H4 (cell line): ENCODE measurements at places on chromosomes 3 and 15. TPM values are rescaled to one million over a fixed set of nuclear protein-coding genes. Genes with fewer than 3 reads are reported as not detected.

The HES1 gene
- total RNA-seq = 19.3 and 22.5 TPM in 2 replicates

The AGBL1 gene
- not detected in 2 replicates for total RNA-seq

The CFAP100 gene
- not detected in 2 replicates for total RNA-seq

The IL16 gene
- total RNA-seq = 0.06 and 0.17 TPM in 2 replicates

The MAGI1 gene
- 0.93 and 1.4 TPM in 2 replicates for total RNA-seq

The SLC9C1 gene
- total RNA-seq = not detected in 2 replicates

The CYFIP1 gene
- total RNA-seq = 38.4 and 39.3 TPM in 2 replicates
